ENCODE measurements at places on chromosomes 7 and 10.
A peak's percentile ranks its signal among the peaks of the same experiment; 100 is the strongest.

DNA sequence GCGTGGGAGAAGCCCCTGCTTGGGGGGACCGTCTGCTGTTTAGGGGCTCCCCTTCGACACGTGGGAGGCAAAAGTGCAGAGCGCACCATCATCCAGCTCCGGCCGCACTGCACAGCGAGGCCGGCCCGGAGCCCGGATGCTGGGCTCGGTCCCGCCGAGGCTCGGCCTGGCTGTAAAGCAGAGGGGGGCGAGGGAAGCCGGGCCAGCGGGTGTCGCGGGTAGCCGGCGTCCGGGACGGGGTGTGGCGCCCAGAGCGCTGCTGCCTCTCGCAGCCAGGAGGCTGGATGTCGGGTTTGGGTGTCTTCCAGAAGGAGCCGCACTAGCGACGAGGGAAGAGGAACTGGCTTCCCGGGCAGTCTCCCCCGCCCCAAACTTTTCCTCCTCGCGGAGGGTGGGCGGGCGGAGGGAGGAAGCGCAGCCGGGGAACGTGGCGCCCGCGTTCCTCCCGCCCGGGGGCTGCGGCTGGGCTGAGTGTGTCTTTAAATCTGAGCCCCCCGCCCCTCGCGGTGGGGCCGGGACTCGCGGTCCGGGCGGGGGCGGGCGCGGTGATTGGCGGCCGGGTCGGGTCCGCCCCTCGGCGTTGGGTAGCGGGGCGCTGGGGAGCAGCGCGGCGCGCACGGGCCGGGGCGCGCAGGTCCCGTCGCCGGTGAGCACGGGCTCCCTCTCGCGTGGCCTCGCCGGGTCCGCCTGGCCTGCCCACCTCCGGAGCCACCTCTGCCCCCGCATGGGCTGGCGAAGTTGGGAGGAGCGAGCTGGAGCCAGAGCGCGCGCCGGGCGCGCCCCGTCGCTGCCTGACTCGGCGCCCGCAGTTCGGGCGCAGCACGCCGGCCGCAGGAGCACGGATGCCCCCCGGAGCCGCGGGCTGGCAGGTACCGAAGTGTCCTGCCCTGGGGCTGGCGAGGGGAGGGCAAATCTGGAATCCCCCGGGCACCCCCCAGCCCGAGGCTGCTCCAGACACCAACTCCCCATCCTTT, at the start of gene PALD1:
PALD1 (plus strand) TSS at position 577 of the 974 bp plus-strand sequence. CDS start 47,185 bp downstream, outside the sequence.
- H3K4me3 ChIP-seq: peak within 1 kb of the TSS; percentile 57
- H3K27ac ChIP-seq: peak within 1 kb of the TSS; percentile 90
- no peaks in the 10 kb centered on the region for H3K36me3 ChIP-seq

GRCh38 chr7:151093748-151094147, 7.5 kb downstream of the AGAP3 start:
- no peak overlapping the region for H3K27ac ChIP-seq
- H3K36me3 ChIP-seq: no peaks in the 10 kb centered on the region
- H3K4me3 ChIP-seq: no peak overlapping the region
- H3K4me1 ChIP-seq: peaks cover 50% of the 10 kb centered on the region

GRCh38 chr7:47965456-47965855, 14.0 kb downstream of the HUS1 start:
- DNase-seq: no peak
- no peaks in the 10 kb centered on the region for H3K4me1 ChIP-seq
- no peak overlapping the region for H3K27ac ChIP-seq
- H3K27me3 ChIP-seq: no peaks in the 10 kb centered on the region

- H3K36me3 ChIP-seq: no peaks in the 10 kb centered on the region
- no peak overlapping the region for H3K4me3 ChIP-seq
Observed at GRCh38 chr7:28939367-28939766, 18.8 kb downstream of the TRIL start.

DNA sequence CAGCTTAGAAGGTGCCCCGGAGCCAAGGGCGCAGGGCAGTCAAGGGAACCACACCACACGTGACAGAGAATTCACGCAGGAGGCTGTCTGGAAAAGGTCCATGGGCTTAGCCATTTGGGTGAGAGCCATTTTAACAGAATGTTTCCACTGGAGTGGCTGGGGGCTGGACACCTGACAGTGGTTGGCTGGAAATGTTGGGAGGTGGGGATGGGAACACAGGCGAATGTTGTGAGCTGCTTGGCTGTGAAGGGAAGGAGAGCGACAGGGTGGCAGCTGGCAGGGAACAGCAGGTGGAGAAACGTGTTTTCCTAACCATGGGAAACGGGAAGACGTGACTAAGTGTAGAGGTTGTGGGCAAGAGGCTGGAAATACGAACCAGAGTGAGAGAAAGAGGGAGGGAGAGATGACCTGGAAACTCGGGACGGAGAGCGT, 100.5 kb upstream of the ZNF32 start:
- H3K4me3 ChIP-seq: no peak overlapping the region
- H3K27me3 ChIP-seq: no peaks in the 10 kb centered on the region
- no peaks in the 10 kb centered on the region for H3K4me1 ChIP-seq
- no peaks in the 10 kb centered on the region for H3K36me3 ChIP-seq
